Articular chondrocyte of knee joint (primary cell): ENCODE measurements at places on chromosomes 3 and 15. TPM values are rescaled to one million over a fixed set of nuclear protein-coding genes. Genes with fewer than 3 reads are reported as not detected.

Gene FMN1
- 3.4 and 6.3 TPM in 2 replicates for total RNA-seq

Gene PCBP4
- total RNA-seq: 19.5 and 20.0 TPM in 2 replicates

Gene SGO1
- 4.2 and 5.4 TPM in 2 replicates for total RNA-seq

Gene GASK1A
- 0.78 and 1.3 TPM in 2 replicates for total RNA-seq

Gene HIGD1A
- total RNA-seq: 128 and 146 TPM in 2 replicates

Gene ANKUB1
- total RNA-seq: not detected in 2 replicates

Gene CCDC13
- 0.91 and 0.97 TPM in 2 replicates for total RNA-seq

Gene GPR149
- total RNA-seq: not detected in 2 replicates

Gene NTRK3
- total RNA-seq: 0.11 and 0.13 TPM in 2 replicates

Gene ROBO2
- total RNA-seq: under 0.01 and 1.1 TPM in 2 replicates

Gene HYAL3
- 1.8 and 3.3 TPM in 2 replicates for total RNA-seq

Gene FXR1
- total RNA-seq: 168 and 179 TPM in 2 replicates
